ENCODE measurements at places on chromosomes 13 and 19.

- DNase-seq, result no peak
Observed at GRCh38 chr19:3131168-3131567, 4.7 kb upstream of the GNA15 start.

GRCh38 chr13:100721885-100722512, 47.4 kb upstream of the TMTC4 start:
- peak; percentile 42 for DNase-seq

GRCh38 chr19:16315825-16316505, 8.7 kb upstream of the KLF2 start:
- DNase-seq, result no peak

- DNase-seq, result no peak
Observed at GRCh38 chr19:5012688-5013457, 44.0 kb downstream of the KDM4B start.

DNA sequence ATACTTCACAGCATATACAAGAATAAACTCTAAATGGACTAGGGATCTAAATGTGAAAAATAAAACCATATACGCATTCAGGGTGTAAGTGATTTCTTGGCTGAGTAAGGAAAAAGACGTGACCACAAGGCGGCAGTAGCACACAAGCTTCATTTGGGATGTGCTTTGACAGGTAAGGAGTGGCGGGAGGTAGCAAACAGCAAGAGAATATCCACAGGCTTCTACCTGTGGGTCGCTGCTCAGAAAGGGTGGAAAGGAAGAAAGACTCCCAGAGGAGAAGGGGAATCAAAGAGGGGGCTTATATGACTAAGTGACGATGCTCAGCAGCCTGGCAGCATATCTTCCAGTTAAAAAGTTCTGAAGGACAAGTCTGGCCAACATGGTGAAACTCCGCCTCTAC, 2.5 kb upstream of the ZNF121 start:
- DNase-seq, result peak; percentile 23

DNA sequence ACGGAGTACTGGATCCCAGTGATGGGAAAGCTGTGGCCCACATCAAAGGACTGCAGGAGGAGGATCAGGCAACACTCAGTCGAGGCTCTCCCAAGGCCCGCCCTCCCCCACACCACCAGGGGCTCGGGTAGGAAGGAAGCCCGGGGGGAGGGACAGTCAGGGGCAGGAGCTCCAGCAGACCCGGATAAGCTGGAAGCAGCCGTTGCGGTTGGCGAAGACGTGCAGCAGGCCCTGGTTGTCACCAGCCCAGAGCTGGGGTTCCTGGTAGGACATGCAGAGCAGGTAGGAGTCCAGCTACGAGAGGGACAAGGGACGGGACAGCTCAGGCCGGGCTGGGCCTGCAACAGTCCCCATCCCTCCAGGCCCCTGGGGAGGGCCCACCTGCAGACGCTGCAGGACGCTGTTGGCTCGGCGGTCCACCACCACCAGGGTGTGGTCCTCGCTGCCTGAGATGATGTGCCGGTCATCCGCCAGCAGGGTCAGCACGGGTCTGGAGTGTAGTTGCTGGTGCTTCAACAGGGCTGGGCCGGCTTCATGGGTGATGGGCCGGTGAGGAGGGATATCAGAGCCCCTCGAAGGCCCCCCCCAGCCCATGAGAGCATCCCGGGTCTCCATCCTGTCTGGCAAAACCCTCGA, 1.9 kb downstream of the GNG14 start:
- DNase-seq, result no peak

GRCh38 chr19:34274827-34275625, 20.7 kb downstream of the GARRE1 start:
- DNase-seq, result no peak

- DNase-seq, result no peak
Observed at GRCh38 chr13:111926501-111927180, 140.3 kb upstream of the SOX1 start.

DNA sequence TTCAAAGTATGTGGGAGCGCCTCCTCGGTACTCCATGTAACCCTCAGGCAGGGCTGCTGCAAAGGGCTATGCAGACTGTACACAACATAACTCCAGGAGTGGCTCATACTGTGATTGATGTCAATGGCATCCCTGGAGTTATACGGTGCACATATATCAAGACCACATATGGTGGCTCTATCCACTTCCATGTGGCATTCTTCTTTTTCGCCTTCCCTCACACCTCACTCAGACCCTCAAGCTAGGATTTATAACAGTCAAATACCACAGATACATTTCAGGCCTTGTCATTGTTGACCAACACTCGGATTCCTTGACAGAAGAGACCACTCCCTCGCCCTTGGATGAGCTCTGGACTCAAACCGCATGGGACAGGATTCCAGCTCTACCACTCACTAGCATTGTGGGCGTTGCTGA, 11.3 kb upstream of the UBL3 start:
- DNase-seq, result no peak

DNA sequence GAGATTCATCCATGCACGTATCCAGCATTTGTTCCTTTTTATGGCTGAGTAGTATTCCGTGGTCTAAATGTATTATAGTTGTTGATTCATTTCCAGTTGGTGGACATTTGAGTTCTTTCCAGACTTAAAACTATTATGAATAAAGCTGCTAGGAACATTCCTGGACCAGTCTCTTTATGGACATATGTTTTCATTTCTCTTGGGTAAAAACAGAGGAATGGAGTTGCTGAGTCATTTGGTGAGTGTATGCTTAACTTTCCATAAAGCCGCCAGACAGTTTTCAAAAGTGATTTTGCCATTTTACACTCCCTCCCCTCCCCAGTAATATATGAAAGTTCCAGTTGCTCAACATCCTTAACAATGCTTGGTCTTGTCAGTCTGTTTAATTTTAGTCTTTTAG, 116.4 kb downstream of the TSHZ3 start:
- DNase-seq, result no peak
